ENCODE measurements at places on chromosomes 7 and 10.

- DNase-seq = no peak
Observed at GRCh38 chr10:37520488-37520887, 336.9 kb downstream of the ZNF248 start.

DNA sequence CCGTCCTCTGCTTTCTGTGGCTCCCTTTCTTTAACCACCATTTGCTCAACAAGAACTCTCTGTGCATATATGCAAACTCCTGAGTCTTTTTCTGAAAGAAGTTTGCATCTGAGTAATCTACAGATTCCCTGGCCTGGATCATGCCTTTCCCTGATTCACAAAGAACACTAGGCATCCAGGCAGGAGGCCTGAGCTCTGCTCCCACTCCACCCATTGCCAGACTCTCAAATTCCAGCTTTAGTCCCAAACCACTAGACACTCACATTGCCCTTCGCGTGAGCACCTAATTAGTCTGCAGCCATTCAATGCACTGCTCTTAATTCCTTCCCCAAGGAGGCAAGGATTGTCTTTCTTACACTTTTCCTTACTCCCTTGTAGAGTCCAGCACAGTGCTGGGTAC lies 60.9 kb downstream of the ABCC2 start:
- DNase-seq = no peak

GRCh38 chr10:133359972-133360610 lies 2.3 kb upstream of the FUOM start:
- no peak for DNase-seq

DNA sequence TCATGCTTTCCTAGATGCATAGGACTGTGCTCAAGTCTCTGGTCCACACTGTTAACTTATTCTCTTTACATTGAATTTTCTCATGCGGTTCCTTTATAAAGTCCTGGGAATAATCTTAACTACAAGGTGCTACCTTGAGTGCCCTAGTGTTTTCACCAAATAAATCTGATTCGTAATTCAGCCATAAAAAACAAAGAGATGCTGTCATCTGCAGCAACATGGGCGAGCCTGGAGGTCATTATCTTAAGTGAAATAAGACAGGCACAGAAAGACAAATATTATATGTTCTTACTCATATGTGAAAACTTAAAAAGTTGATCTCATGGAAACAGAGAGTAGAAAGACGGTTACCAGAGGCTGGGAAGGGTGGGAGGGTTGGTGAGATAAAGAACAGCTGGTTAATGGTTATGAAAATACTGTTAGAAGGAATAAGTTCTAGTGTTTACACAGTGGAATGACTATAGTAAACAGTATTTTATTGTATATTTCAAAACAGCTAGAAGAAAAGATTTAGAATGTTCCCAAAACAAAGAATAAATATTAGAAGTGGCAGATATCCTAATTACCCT lies 38.3 kb downstream of the NT5C3A start:
- DNase-seq = no peak

- no peak for DNase-seq
Observed at GRCh38 chr7:95845007-95845406, 72.7 kb downstream of the DYNC1I1 start.

DNA sequence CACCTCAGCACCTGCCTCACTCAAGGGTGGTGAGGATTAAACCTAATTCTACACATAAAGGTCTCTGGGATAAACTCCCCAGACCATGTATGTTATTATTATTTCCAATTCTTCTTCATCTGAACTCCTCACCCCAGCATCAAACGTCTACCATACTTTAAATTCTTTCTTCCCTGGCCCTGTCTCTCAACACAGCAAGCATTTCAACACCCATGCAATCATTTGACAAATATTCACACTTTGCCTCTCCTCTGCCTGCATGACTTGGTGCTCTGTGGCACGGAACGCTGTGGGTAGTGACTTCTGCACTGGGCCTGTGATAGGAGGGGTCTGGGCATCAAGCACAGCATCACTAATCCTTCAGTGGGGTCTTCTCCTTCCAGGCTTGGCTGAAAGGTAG lies 490.8 kb downstream of the TNS3 start:
- no peak for DNase-seq
